Stimulated activated CD4-positive, alpha-beta T cell treated with anti-CD3 and anti-CD28 coated beads, Interleukin-1b, Interleukin-23, amount 100 ng/mL, for 48 hours (primary cell): ENCODE measurements at places on chromosomes 12 and 14.
A peak's percentile ranks its signal among the peaks of the same experiment; 100 is the strongest.

GRCh38 chr14:99331811-99332210, 59.8 kb upstream of the BCL11B start:
- DNase-seq: no peak

GRCh38 chr14:64728106-64728505, 23.9 kb downstream of the PLEKHG3 start:
- no peak for DNase-seq

DNA sequence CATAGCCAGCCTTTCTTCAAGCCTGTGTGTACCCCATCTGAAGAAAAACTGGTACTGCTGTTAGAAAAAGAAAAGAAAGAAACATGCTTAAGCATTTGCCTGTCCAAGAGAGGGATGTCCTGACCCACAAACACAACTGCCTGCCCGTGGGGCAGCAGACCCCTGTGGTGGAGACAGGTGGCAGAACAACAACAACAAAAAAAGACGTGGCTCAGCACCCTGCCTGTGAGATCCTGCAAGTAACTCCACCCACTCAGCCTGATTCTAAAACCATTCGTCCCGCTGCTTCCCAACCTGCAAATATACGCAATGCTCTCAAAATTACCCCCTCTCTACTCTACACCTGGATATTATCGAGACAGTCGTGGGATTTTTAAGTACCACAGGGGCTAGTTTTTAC, 64.9 kb upstream of the ZDHHC17 start:
- no peak for DNase-seq

DNA sequence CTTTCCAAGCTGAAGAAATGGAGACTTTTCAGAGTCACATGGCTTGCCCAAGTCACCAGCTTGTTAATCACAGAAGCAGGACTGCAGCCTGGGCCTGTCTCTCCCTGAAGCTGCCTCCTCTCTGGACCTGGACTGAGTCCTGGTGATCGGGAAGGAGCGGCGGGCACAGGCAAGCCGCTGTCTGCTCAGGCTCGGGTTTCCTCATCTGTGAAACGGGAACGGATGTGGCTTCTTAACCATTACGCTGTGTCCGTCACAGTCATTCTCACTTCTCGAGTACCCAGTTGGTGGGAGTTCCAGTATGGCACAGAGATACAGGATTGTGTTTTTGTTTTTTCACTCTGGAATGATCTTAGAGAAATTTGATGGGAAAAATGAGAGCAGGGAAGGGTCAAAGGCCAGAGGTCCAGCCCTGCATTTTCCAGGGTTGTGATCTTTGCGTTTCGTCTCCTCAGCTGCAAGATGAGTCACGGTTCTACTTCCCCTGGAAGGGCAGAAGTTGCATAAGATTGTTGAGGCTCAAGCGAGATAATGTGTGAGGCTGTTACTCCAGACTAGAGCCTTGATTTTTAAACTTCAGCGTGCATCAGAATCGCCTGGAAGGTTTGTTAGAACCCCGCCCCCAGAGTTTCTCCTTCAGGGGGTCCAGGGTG, 7.6 kb upstream of the LRTM2 start:
- DNase-seq: no peak

DNA sequence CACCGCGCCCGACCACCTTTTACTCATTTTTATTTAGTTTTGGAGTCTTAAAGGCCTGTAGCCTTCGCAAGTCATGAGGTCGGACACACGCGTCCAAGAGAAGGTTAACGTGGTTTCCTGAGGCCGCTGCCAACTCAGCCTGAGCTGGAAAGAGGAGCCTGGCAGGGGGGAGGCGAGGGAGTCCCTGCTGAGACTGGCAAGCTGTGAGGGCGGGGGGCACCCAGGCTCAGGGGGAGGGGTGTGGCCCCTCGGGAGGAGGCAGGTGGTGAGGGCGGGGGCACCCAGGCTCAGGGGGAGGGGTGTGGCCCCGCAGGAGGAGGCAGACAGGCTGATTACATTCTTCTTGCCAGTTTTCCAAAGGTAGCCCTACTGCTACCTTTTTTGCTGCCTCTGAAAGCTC, 143.2 kb downstream of the PIWIL1 start:
- no peak for DNase-seq

DNA sequence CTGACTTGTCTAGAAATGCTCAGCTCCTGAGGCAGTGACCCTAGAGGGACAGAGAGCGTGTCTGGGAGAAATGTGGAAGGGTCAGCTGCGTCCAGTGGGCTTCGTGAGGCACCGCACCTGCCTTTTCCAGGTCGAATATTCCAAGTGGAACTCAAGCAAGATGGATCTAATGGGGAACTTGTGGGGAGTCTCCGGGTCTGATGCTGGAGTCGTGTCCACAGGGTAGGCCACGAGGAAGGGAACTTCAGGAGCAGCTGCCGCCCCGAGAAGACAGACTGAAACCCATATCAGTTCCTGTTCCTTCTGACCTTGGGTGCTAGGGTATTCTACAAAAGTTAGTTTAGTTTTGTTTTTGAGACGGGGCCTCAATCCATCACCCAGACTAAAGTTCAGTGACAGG, 67.5 kb downstream of the TNFAIP2 start:
- DNase-seq: no peak

GRCh38 chr12:80422550-80422949, 21.5 kb upstream of the PTPRQ start:
- DNase-seq: no peak

DNA sequence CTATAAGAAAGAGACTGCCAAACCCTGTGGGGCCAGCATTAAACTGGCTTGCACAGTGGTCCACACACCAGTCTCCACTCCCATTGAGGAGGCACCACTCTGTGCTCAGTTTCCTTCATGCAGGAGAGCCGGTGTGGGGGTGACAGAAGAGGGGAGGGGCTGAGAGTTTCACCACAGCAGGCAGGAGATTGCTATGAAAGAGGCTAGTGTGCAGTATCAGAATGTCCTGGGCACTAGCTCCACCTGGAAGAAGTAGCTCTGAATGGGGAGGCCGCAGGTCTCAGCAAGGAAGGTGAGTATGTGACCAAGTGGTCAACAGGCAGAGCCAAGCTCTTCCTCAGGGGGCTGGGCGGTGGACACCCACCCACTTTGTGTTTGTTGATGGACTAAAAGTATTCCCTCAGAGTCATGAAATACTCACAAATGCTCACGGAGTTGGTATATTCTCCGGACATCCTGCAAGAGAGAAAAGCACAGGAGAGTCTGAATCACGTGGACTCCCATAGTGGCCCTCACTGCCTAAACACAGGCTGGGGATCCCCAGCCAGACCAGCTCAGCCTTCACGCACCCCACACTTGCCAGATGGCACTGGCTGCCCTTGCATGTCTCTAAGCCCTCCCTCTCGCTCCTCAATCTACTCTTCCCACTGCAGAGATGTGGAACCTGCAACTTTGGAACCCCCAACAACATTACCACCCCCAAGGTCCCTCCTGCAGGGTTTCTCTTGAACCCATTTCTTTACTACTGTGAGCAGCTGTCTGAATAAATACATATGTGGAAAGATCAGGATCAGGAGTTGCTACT, 7.8 kb upstream of the KRT72 start:
- no peak for DNase-seq

- DNase-seq: no peak
These were observed 144.5 kb downstream of the PHETA1 start for GRCh38 chr12:111224186-111225066.

DNA sequence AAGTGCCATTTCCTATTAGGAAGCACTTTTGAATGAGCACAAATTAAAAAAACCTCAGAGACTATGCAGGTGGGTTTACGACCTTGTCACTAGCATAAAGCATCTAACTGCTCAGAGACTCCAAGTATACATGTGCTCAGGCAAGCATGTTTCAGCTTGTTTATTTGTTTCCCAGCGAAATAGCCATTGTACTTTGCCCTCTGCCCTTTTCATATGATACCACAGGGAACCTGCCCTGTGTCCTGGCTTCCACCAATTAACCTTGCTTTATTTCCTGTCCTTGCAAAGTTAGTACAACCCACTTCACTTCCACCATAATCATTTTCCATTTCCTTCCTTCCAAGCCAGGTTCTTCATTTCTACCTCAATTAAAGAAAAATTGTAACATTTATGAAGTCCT, 194.9 kb downstream of the DUSP6 start:
- no peak for DNase-seq

GRCh38 chr12:74791365-74791764, 253.7 kb downstream of the ATXN7L3B start:
- DNase-seq: no peak

- DNase-seq: no peak
These were observed 280.2 kb upstream of the FBXO33 start for GRCh38 chr14:39712293-39712999.

- no peak for DNase-seq
These were observed 329.8 kb upstream of the TMPO start for GRCh38 chr12:98185606-98186005.

DNA sequence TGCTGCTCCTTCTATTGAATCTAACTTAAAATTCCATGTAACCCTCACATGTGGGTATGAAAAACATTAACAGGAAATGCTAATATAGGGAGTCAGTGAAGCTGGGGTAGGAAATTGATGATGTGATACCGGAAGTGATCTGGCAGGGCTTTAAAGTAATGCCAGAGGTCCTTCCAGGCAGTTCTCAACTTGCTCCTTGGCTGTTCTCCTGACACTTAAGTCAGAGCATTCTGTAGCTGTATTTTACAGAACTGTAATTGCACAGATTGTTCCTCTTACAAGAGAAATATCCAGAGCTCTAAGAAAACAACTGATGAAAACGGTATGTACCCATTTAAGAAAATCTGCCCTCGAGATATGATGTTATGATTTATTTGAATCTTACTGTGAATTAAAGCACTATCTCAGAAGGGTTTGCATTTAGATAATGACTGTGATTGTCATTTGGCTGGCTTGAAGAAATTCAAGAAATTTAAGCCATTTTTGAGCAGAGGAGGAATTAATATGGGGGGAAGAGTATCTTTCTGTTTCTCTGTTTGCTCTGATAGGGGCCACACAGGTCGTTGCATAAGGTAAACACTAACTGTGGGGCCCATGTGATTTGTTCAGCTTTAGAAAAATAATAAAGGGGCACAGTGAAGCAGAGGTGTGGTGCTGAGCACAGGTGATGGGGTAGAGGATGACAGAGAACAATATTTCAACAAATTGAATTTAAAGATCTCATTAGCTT, 88.4 kb downstream of the BBS10 start:
- no peak for DNase-seq

- DNase-seq: no peak
These were observed 352.9 kb upstream of the OR4E1 start for GRCh38 chr14:22026527-22026926.

- DNase-seq: no peak
These were observed 253.3 kb downstream of the ATXN7L3B start for GRCh38 chr12:74790931-74791330.

DNA sequence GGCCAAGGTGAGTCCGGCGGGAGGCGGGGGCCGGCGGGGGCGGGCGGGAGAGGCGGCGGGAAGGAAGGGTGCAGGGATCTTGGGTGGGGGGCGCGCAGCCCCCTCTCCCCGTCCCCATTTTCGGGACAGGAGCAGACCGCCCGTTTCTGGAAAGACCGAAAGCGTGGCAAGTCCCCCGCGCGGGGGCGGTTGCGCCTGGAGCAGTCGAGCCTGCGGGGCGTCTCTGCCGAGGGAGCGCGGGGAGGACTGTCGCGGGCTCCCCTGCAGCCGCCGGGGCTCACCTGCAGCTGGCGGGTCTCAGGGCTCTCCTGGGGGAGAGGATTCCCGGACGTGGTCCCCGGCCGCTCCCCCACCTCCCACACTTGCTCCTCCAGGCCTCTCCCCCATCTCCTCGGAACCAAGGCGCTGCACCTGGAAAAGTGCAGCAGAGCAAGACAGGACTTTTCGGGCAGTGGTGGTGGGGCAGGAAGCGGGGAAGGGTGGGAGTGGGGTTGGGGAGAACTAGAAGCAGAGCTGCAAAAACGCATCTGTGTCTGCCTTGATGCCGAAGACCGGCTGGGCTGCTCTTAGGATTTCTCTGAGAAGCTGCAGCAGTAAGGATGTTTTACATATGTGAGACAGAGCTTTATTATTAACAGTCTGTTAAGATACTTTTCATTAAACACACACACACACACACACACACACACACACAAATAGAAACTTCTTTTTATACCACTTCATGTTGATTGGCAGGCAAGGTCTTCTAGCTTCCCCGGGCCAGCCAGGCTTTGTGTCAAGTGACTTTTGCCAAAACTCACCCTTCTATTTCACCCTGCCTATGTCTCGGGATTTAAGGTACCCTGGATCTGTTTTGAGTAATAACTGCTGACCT, 677 bp downstream of the C12orf75 start:
- peak; percentile 22 for DNase-seq

- DNase-seq: peak; percentile 61
These were observed 12.5 kb upstream of the MARK3 start for GRCh38 chr14:103372552-103373304.

DNA sequence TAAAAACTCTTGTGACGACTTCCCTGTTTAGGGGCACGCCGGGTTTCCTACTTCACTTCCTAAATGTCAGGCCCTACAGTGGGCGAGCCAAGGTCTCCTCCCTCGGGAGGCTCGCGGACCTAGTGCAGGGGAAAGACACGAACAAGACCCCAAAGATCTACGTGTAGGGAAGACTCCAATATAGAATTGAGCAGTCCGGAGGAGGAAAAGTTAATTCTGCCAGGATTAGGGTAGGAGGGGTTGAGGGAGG, 564 bp downstream of the ATXN3 start:
- DNase-seq: no peak

DNA sequence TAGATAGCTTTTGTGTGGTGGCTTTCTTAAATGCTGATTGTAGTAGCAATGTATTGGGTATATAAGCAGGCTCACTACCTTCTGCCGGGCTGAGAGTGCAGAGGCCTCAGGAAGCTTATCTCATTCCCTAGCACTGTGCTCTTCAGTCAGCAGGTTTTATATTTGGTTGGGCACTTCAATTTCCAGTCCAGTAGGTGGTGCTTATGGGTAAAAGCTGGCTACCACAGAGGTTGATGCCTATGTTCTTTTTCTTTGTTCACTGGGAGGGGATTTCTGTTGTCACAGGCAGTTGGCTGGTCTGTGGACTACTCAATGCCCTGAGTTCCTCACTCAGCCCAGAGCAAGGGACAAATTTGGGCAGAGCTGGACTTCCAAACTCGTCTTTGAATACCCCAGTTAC, 43.0 kb upstream of the GLIPR1 start:
- no peak for DNase-seq

DNA sequence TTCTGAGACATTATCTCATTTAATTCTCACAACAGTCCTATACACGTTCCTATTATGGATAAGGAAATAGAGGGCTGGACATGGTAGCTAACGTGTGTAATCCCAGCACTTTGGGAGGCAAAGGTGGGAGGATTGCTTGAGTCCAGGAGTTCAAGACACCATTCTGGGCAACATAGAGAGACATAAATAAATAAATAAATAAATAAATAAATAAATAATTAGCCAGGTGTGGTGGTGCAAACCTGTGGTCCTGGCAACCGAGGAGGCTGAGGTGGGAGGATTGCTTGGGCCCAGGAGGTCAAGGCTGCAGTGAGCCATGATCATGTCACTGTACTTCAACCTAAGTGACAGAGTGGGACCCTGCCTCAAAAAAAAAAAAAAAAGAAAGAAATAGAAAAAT, 22.6 kb downstream of the DACT1 start:
- no peak for DNase-seq
